Inflammatory macrophage (primary cell): ENCODE measurements at places on chromosomes 2 and 18.

DNA sequence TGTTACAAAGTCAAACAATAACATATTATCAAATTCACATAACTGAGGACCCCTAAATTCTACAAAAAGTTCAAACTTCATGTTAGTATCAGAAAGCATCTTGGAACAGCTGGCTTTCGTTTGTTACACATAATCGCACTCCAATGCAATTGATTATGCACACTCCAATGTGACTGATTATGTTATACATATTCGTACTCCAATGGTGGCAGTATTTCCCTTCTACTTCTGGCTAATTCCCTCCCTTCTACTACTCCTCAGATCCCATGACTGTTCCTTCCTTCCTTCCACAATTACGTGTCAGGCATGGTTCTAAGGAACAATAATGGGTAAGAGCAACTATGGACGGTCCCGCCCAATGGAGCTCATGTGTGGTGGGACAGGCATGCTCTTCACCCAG is 137.1 kb upstream of the CCDC150 start:
- DNase-seq: no peak

- DNase-seq: peak; percentile 15
Observed at GRCh38 chr2:209977386-209978239, 24.8 kb upstream of the RPE start.

DNA sequence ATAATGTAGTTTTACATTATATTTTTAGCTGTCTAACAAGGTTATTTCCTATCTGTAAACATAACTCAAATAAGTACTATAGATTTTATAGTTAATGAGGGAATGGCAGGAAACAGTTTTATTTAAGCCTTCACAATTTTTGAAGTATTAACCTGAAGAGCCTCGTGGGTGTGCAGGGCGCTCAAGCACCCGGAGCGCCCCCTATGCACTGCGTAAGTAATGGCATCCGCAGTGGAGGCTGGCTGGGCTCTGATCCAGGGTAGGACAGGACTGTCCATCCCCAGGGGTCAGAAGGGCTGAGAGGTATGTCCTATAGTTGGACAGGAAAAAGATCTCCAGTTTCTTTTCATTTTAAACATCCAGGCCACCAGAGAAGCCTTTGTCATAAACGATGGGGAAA is 8.2 kb upstream of the GBX2 start:
- no peak for DNase-seq

- DNase-seq: no peak
Observed at GRCh38 chr18:25141886-25142285, 210.1 kb downstream of the ZNF521 start.

DNA sequence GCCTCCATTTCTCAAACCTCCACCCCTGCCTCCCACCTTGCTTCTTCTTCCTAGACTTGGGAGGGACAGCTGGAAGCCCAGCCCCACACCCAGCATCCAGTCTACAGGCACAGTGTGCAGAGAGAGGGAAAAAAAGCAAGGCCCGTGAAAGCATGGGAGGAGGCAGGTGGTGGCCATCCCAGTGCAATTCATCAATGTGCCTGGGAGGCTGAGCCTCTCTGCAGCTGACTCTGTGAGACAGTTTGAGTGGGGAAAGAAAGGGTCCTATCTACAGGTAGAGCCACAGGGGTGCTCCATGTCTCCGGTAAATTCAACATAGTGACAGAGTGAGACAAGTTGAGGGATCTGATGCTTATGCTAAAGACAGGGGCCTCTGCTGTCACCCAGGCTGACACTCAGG is 340.6 kb downstream of the DYSF start:
- no peak for DNase-seq

GRCh38 chr2:49004036-49004626 is 150.2 kb downstream of the FSHR start:
- no peak for DNase-seq

GRCh38 chr2:199364153-199364552 is 93.6 kb downstream of the SATB2 start:
- no peak for DNase-seq

DNA sequence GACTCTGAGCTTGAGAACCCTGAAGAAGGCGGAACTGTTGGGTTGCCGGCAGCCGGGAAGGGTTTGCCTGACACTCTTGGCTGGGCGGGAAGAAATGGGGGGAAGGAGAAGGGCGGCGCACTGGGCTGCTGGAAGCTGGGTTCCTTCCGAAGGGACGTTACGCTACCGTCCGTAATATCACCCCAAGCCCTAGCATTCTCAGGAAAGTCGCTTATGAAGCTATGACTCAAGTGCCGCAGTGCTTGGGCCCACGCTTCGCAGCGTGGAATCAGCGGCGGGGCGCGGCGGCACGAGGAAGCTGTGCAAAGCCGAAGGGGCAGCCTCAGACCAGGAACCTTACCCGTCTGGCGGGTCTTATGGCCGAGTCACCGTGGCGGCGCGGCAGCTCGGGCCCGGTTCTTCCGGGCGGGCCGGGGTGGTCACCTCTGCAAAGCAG is 50.2 kb upstream of the SIGLEC15 start:
- peak; percentile 91 for DNase-seq

DNA sequence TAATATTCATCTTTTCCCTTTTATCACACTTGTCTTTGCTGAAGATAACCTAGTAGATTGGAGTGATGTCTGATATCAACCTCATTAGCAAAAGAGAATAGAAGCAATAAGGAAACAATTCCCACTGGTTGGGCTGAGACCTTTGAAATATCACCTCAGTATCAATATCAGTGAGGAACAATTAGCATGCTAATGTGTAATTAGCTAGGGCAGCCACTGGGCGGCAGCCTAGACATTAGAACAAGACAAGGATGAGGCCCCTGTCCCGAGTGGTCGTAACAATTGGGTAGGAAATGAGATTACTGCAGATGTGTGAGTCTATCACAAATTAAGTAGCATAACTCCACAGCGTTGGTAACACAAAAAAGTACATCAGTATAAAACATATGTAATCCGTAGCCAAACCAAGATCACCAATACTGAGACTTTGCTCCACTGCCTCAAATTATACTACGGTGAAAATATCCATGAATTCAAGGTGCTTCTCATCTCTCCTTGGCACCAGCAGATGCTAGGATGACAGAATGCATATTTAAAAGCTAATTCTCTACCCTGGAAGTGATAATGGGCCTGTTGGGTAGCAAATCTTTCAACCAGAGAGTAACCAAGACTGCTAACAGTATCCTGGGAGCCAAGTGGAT is 99.1 kb downstream of the ALPK2 start:
- peak; percentile 63 for DNase-seq

DNA sequence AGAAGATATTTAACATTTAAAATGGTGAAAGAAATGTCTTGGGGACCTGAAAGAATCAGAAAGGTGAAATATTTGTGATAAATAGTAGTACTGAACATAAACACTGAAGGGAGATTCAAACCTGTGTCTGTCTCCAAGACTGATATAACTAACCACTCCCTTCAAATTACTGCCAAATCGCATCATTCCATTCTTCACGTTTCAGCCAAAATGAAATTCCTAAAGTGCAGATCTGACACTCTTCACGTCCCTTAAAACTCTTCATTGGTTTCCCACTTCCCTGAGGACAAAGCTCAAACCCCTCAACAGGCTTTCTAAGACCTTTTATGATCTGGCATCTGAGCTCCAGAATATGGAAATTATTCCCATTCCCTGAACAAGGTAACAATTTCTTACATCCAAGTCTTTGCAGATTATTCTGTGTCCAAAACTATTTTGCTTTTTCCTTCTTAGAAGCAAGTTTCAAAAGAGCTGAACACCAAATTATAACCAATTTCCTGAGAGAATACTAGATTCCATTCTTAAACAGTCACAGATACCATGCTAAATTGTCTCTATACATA is 18.9 kb downstream of the SLC8A1 start:
- no peak for DNase-seq

- no peak for DNase-seq
Observed at GRCh38 chr2:120204022-120204405, 19.2 kb downstream of the TMEM185B start.

DNA sequence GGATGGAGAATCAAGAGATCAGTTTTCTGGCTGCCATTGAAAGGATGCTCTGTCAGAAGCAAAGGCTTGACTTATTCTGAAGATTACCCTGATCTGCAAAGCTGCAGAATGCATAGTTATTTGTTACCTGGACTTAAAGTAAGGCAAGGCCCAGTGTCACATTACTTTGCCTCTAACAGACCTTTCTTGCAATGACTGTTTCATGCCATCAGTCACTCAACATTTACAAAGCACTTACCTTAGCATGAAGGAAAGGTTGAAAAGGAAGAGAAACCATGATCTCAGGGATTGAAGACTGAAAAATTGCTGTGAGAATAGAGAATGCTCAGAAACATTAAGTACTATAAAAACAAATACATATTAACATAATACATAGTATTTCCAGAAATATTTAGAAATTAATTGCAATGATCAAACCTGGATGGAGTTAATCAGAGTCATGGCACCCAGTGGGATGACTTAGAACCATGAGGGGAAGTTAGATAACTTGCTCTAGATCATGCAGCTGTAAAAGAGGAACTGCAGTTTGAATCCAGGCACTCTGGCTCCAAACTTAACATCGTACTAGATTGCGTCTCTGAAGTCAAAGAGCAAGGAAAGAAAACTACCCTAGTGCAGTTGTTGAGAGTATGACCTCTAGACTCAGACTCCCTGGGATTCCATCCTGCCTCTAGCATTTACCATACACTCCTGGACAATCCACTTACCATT is 26.5 kb upstream of the FAM117B start:
- DNase-seq: peak; percentile 86

- DNase-seq: no peak
Observed at GRCh38 chr2:10848541-10848940, 36.0 kb upstream of the PDIA6 start.

- no peak for DNase-seq
Observed at GRCh38 chr2:8249141-8249540, 432.7 kb upstream of the ID2 start.

DNA sequence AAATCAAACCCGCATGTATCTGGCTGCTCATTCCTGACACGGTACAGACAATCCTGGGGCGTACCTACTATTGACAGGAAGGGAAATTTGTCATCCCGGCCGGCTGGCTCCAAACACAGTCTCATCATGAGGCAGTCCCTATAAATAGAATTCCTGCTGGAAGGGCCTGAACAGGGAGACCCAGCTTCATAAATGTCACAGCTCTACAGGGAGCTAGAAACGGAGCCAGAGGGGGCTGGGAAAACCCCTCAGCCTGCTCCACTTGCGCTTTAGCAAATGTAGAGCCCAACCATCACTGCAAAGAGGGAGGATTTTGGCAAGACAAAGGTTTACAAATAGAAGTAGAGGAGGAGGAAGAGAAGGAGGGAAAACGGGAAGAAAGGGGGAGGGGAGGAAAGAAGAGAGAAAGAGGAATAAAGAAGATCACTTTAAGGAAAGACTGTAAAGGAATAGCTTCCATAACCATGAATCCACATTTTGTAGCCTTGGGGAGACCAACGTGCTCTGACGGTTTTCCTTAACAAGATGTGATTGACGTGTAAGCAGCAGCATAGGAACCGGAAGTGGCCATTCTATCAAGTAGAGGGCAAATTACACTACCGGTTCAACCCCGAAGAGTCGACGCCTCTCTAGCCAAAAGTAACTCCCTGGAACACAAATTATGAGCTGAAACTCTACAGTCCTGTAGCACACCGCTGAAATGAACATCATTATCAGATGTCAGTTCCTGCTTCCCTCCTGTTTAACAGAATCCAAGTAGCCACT is 56.8 kb upstream of the TTN start:
- DNase-seq: no peak

- no peak for DNase-seq
Observed at GRCh38 chr18:29960539-29960938, 1082.0 kb downstream of the DSC3 start.

GRCh38 chr2:37679072-37679695 is 7.7 kb upstream of the CDC42EP3 start:
- DNase-seq: no peak

DNA sequence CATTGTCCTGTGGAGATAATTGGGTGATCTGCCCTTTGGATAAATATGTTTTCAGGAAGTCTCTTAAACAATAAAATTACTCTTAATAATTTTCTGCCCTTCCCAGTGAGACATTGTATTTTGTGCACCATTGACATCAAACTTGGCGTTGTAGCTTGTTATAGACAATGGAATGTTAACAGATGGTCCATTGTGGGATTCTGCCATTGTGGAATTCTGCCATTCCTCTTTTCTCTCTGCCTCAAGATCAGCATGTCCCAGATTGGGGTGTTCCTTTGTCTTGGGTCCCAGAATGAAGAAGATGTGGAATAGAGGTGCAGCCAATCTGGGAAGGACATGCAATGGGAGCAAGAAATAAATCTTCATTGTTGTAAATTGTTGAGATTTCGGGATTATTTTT is 15.1 kb upstream of the LDAH start:
- DNase-seq: no peak

- peak; percentile 87 for DNase-seq
Observed at GRCh38 chr18:24198461-24198860, 59.6 kb downstream of the CABYR start.

- no peak for DNase-seq
Observed at GRCh38 chr18:80229363-80229762, 18.0 kb downstream of the PARD6G start.

DNA sequence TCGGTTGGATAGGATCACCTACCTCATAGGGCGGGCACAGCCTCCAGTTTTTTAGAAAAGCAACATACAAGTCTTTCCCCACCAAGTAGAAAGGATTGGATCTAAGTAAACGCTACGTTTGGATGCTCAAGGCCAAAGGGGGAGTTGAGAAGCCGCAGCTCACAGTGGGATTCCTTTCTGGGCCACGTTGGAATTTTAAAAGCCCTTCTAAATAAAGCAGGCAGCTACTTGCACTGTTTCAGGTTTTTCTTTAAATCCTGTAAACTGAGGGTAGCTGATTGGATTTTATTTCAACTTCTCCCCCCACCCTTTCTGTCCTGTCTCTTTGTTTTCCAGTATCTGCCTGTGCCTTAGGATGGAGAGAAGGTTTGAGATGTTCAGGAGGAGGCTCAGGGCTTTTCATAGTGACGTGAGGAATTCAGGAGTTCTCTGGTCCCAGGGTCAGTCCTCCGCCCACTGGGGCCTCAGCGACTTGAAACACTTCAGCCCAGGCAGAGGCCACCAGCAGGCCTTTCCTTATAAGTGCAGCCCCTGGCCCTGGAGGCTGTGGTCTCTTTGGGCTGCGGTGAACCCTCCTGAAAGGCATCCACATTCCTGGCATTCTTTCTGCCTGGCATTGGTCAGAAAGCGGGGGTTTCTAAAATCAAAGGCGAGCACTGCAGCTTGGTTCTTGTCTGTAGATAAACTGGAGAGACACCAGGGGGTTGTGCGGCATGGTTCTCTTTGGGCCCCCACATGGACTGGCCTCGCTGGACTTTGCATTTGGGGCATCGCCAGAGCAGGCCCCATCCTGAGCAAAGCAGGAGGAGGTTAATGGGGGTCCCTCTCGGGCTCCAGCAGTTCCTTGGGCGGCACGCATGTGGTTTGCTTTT is 44.5 kb downstream of the SH3BP4 start:
- DNase-seq: no peak

- no peak for DNase-seq
Observed at GRCh38 chr2:180656455-180656847, 324.0 kb upstream of the UBE2E3 start.

- DNase-seq: no peak
Observed at GRCh38 chr2:210269148-210269547, 43.9 kb upstream of the ACADL start.

DNA sequence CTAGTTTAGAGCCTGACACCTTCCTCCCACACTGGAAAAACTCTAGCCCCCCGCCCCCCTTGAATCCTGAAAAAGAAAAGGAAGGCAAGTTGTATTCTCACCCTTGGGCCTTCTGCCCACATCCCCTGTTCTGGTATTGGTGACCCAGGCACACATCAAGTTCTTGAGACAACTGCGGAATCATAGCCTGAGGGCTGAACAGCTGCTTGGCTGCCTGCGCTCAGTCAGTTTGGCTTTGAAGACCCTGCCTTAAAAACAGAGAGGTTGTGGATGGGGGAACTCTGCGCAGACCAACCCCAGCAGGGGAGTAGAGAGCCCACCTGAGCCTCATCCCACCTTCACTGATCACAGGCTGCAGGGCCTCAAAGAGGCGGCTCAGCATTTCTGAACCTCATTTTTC is 229.2 kb downstream of the ANAPC1 start:
- no peak for DNase-seq
